ENCODE measurements at places on chromosomes 16 and 17.

- DNase-seq = no peak
Observed at GRCh38 chr17:9842057-9842758, 16.5 kb downstream of the GLP2R start.

DNA sequence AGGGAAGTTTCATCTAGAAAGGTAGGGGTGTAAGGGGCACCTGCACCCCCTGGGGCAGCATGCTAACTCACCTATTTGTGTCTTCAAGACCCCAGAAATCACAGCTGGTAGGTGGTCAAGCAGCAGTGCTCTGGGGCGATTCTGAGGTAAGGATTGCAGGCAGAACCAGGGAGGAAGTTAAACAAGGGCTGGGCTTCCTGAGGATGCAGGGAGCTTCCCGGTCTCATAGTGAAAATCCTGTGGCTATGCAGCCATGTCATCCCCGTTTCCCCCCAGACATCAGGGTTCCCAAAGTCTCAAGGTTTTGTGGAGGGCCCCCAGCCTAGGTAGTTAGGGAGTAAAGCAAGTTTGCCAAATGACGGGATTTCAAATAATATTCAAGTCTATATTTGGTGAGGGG lies 78.5 kb downstream of the C16orf78 start:
- DNase-seq = no peak

DNA sequence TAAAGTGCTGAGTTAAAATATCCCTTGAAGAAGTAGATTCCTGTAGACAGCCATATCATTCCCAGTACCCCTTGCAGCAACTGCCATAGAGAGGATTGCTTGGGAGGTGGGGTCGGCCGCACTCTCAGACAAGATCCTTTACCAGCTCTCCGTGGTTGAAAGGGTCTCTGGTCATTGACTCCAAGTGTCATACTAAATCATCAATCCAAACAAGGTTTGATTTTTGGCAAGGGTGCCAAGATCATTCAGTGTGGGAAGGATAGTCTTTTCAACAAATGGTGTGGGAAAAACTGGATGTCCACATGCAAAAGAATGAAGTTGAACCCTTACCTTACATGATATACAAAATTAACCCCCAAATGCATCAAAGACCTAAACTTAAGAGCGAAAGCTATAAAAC lies 21.8 kb downstream of the TBX2 start:
- no peak for DNase-seq

GRCh38 chr17:30600830-30601494 lies 123.8 kb downstream of the GOSR1 start:
- peak; percentile 48 for DNase-seq

DNA sequence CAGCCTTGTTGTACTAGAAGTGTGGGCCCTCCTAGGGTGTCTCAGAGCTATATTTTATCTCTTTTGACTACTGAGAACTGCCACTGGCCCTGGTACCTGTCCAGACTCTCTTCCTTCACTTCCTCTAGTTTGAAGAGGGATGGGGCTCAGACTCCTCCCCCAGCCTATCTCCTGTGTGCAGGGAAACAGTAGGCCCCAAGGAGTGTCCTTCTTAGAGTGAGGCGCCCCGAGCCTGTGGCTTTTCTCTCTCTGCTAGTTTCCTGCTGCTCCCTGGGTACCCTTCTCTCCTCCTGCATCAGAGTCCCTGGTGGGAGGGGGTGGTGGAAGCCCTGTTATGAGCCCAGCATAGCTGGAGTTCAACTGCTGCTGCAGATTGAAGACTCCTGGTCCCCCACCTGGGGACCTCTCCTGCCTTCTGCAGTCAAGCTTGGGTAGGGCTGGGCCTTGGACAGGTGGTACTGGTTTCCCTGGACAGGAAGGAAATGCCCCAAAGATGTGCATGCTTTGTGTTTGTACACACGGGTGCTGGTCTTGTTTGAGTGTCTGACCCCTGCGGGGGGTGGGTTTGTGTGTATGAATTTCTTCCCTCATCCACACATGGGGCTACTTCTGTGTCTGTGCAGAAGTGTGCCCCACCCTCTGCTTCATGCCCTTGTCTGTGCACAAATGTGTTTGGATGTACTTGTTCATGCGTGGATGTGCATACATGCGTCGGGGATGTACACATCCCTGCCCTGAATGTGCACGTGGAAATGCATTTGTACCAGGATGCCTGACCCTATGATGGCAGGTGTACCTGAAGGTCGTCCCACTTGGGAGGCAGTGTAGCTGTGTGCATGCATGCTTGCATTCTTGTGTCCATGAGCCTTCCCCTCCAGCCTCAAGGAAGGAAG lies 6.9 kb downstream of the RARA start:
- DNase-seq = peak; percentile 59

DNA sequence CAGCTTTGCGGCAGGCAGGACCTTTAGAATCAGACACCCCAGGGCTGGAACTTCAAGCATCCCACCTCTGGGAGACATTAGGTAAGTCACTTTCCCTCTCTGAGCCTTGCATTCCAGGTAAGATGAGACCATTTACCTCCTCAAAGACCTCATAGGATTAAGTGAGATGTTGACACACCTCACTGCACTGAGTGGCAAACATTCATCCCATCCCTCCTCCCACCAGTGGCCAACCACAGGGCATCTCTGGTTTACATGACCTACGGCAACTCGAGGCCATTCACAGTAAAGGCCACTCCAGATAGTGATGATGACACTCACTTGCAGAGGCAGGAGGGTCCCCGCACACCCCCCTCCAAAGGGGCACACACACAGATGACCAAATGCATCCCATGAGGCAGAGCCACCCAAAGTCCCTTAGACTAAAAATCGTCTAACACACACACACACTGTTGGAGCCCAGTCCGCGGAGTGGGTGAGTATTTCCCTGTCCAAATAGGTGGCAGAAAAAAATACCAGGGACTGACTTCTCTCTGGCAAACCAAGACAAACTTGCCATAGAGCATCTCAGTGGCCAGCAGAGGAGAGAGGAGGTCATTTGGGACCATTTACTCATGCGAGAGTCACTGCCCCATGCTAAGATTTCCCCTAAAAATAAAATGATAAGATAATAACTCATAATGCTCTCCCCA lies 454.9 kb downstream of the SOX9 start:
- no peak for DNase-seq

DNA sequence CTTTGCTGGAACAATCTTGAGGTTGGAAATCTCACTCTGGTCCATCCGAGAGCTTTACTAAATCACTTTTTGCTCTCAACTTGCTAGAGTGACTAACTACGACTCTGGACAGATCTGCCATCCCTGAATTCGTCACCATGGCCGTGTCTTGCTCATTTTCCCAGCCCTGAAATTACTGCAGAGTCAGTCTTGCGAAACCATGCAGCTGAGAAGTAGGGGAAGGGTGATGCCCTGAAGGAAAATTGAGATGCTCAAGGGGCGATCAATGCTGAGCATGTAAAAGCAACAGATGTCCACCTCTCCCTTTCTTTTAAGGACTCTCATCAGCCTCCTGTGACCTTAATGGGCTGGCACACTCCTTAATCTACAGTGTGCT lies 18.8 kb downstream of the PCTP start:
- DNase-seq = no peak

Measured in T47D (cell line).